Mesothelial cell of epicardium (in vitro differentiated cells): ENCODE measurements at places on chromosomes 3 and 15. TPM values are rescaled to one million over a fixed set of nuclear protein-coding genes. Genes with fewer than 3 reads are reported as not detected.

The RYR3 gene
- 2.9 to 3.8 TPM (median 2.9 TPM) in 3 replicates for total RNA-seq

The DLL4 gene
- 0.20 to 0.31 TPM (median 0.24 TPM) in 3 replicates for total RNA-seq

The OR5K2 gene
- not detected in 3 replicates for total RNA-seq

The ALPK3 gene
- total RNA-seq, result 29.7 to 31.3 TPM (median 30.5 TPM) in 3 replicates

The TNNC1 gene
- 4.0 to 5.2 TPM (median 4.6 TPM) in 3 replicates for total RNA-seq

The CISH gene
- 15.2 to 16.7 TPM (median 15.2 TPM) in 3 replicates for total RNA-seq

The FOXL2 gene
- not detected in 3 replicates for total RNA-seq

The NTRK3 gene
- total RNA-seq, result 1.8 to 2.1 TPM (median 1.8 TPM) in 3 replicates

The LRTM1 gene
- total RNA-seq, result not detected in 3 replicates

The DPPA2 gene
- total RNA-seq, result 1.2 to 1.4 TPM (median 1.2 TPM) in 3 replicates
